ENCODE measurements at places on chromosomes 7 and 10.
A peak's percentile ranks its signal among the peaks of the same experiment; 100 is the strongest.

DNA sequence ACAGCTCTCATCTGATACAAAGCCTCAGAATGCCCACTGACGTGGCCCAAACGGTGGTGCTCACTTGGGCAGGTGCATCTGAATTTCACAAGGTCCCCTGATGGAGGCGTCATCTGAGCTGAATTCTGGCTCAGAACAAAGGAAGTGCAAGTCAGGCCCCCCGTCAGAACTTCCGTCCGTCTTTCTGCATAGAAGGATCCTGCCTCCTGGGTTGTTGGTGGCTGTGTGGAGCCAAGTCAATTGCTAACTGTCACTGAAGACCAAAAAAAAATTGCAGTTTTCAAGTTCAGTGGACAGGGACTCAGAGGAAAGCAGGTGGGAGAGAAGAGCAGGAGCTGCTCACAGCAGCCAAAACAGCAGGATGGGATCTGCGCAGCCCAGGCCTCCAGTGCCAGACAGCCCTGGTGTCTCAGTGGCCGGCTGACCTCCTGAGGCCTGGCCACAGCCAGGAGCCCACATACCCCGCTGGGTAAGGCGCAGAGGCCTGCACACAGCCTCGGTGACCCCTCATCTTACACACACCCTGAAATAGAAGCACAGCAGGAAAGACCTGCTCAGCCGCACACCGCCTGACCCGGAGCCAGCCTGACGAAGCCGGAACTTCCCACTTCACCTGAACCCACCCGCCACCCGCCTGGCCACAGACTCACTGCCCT is 49.4 kb downstream of the PYROXD2 start:
- no peak for DNase-seq

DNA sequence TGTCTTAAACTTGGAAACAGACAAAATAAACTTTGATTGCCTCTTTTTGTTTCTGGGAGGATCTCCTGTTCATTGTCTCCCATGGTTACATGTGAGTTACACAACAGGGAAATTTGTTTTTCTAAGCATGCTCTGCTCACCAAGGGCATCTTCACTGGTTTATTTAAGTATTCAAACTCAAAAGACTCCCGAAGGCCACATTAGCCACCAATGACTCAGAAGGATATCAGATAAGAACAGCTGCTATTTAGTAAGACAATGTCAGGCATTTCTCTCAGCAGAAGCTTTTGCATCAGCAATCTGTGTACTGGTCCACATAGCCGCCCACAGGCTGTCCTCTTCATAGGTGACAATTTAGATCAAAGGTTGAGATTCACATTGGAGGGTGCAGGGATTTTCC is 19.3 kb downstream of the OR6B1 start:
- no peak for DNase-seq

GRCh38 chr10:112481602-112482001 is 34.6 kb downstream of the VTI1A start:
- DNase-seq: no peak

DNA sequence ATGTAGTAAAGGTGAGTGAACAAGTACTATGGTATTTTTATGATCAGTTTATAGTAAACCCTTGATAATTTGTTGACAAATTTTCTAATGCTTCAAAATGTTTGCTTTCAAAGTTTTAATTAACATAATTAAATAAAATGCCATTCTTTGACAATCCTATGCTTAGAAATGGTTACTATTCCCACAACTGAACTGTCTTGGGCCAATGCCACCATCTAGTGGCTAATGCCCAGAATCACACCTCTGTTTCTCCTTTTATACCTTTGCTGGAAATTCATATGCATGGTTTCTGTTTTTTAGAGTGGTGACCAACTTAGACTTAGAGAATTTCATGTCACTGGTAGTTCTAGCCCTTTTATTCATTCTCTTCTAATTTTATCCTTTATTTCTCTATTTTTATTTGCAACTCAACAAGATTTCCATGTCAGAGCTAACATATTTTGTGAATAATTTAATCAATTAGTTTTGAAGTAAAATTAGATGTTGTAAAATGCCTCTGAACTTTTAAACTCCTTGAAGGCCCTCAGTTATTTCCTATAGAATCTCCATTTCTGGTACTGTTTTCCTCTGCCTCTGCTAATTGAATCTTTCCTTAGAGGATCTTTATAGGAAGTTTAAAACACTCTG is 31.1 kb downstream of the PCGF5 start:
- peak; percentile 48 for DNase-seq

DNA sequence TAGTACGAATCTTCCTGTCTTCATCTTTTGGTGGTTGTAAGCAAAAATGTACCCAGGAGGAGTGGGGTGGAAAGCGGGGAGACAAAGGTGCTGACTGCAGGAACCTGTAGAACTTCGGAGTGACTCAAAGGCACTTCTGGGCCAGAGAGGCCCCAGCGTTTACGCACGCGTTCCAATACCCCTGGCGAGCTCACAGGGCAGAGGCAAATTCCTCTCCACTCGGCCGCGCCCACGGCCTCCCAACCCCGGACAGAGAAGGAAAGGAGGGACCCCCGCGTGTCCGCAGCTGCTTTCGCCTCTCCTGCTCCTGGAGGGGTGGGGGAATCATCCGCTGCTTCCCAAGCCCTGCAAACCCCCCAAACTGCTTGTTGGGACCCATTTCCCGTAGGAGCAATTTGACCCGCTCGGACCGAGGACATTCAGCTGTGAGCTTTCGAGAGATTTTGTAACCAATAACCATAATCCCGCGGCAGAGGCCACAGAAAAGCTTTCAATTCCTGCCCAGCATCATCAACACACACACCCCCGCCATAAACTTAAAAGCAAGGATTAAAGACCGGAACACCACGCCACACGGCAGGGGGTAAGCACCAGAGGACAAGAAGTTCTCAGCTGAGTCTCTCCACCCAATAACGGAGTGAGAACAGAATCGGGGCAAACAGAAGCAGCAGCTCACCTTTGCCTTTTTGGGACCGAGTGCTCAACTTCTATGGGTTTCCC is 2.3 kb downstream of the IGF2BP3 start:
- no peak for DNase-seq

- no peak for DNase-seq
Observed at GRCh38 chr10:21363731-21364104, 161.8 kb downstream of the SKIDA1 start.

GRCh38 chr10:92103376-92104090 is 180.0 kb downstream of the BTAF1 start:
- DNase-seq: no peak

- no peak for DNase-seq
Observed at GRCh38 chr7:52917982-52918578, 117.4 kb upstream of the POM121L12 start.

GRCh38 chr10:7025296-7025695 is 385.5 kb downstream of the SFMBT2 start:
- no peak for DNase-seq

DNA sequence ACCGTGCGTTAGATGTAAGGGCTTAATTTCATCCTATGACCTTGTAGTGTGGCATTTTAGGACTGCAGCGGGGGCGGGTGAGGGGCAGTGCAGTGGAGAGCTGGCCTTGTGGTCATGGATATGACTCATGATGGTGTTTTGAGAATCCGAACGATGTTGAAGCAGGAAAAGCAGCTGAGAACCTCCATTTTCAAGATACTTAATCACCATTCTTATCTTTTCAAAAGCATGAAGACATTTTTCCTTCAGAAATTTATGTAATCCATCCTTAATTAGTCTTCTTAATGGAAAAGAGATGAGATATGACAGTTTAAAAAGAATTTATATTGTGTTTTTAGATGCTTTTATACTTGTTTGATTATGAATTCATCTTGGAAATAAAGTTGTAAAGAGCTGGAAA is 9.6 kb downstream of the ATP5F1C start:
- no peak for DNase-seq

DNA sequence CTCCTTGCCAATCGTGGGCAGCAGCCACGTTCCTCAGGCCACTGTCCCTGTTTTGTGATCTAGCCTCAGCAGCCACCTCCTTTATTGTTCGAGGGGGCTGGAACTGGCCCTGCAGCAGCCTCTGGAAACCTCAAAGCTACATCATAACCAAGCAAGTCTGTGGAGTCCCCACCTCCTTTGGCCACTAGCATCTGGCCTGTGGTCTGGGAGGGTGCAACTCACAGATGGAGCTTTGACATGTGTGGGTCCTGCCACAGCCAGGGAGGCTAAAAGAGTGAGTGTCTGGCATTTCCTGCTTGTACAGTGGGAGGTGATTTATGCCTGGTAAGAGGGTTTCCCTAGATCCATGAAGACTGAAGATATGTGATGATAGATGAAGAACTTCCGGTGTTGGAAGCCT is 32.3 kb upstream of the NUB1 start:
- no peak for DNase-seq

GRCh38 chr10:70996549-70996948 is 108.2 kb upstream of the PCBD1 start:
- peak; percentile 5 for DNase-seq

DNA sequence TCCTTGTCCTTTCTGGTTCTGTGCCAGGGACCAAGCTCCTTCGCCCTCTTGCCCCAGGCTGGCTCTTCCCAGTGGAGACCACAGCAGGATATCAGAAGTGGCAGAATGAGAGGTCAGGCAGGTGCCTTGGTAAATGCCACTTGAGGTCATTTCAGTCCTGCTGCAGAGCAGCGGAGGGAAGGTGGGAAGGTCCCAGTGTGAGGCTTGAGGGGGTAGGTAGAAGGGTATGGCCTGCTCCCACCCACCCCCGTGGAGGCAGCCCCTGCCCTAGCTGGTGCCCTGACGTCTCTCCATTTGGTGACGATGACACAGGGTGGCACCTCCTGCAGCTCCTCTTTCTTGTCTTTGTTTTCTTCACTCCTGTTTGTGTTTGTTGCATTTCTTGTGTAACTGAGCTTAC is 538.8 kb downstream of the TCERG1L start:
- peak; percentile 7 for DNase-seq

All from CD4-positive, alpha-beta T cell treated with Interleukin-15 for 1 hour (primary cell).